Stimulated activated CD4-positive, alpha-beta T cell treated with anti-CD3 and anti-CD28 coated beads, TNF-alpha, amount 100 ng/mL, for 48 hours (primary cell): ENCODE measurements at places on chromosomes 16 and 17.
A peak's percentile ranks its signal among the peaks of the same experiment; 100 is the strongest.

DNA sequence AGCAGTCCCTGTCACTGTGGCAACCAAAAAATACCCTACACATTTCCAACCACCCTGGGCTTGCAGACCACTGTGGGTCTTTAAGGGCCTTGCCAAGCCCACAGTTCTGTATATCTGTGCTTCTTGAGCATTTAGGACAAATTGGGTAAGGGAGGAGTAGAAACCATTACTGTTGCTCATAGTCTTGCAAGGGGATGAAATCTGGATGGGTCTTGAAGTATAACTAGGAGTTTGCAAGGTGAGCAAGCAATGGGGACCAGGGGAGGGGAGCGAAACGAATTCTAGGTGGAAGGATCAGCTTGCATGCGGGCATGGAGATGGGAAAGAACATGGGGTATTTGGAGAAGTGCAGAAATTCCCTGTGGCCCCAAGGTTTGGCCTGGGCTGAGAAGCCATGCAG is 202.9 kb downstream of the RAB11FIP4 start:
- DNase-seq: no peak

DNA sequence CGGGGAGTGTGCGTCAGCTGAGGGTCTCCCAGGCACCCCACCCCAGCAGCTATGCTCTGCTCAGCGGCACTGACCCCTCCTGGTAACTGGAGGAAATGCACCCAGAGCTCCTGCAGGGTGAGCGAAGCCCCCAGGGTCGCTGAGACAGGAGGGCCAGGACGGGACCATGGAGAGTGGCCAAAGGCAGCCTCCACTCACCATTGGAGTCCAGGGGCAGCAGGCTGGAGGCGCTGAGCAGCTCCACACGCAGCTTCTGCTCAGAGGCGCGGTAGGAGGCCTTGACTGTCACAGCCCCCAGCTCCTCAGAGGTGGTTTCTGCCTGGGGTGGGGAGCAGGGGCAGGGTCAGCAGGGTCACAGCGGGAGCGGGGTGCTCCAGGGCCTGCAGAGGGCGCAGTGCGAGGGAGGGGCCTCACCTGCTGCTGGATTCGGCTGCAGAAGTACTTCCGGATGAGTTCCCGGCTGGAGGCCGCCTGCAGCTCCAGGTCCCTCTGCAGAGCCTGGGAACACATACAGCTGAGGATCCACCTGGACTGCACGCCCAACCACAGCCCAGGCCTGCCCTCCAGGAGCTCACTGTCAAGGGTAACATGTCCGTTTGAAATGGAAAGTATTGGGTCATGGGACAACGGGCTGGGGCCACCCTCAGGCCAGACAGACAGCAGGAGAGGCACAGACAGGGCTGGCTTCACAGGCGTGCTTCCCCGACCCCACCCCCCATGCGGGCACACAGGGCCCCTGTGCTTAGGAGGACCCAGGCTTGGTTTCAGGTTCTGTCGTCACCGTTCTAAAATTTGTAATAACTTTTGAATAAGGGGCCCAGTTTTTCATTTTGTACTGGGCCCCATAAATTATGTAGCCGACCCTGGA is 13.8 kb downstream of the UNC13D start:
- DNase-seq: no peak

DNA sequence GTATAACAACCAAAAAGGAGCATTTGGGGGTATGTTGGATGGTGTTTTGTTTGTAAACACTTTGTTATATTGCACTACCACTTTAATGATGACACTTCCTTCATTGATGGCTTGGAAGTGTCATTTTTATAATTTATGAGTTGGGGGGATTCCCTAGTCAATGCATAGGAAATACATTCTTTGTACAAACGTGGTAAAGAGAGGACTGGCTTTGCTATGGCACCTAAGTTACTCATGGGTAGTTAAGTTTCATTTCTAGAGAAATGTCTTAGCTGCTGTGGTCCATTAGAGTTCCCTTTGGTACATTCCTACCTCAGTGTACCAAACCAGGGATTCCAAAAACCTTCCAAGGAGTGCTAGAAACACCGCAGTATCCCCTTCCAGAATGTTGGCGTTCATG is 63.7 kb upstream of the CMIP start:
- no peak for DNase-seq

- DNase-seq: peak; percentile 56
Measured at GRCh38 chr17:79393358-79394052, 217.3 kb downstream of the RBFOX3 start.

DNA sequence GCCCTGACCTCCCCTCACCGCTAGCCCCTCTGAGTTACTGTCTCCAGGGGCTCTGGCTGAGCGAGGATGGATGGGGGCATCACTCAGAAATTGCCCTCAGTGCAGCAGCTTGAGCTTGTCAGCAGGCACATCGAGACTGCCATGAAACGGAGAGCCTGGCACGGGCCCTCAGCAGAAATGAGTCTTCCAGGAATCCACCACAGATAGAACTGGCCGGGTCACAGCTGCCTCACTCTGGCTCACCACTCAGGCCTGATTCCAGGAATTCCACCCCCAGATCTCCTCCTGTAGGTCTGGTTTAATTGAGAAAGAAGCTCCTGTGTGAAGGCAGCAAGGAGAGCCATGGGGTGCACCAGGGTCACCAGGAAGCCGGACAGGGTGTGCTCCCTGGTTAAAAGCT is 85.5 kb downstream of the GSG1L start:
- no peak for DNase-seq

- DNase-seq: no peak
Measured at GRCh38 chr16:314795-315299, 31.9 kb downstream of the PDIA2 start.

DNA sequence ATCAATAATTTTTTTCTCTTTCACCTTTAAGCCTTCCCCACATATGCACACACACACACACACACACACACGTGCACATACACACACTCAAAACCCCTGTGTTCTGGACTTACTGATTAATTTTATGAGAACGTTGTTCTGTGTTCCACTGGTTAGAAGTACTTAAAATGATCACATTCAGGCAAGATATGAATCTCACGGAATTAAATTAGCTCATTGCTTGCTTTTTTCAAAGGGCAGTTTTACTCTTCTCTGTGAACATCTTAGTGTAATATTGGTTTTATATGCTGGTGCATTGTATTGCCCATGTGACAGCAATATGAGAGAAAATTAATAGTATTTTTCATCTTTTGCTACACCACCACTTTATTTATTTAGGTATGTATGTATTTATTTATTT is 377.3 kb upstream of the RBFOX1 start:
- no peak for DNase-seq

- DNase-seq: no peak
Measured at GRCh38 chr17:35081638-35082037, 18.1 kb upstream of the RFFL start.

GRCh38 chr17:66625311-66625767 is 209.6 kb upstream of the CACNG5 start:
- no peak for DNase-seq

DNA sequence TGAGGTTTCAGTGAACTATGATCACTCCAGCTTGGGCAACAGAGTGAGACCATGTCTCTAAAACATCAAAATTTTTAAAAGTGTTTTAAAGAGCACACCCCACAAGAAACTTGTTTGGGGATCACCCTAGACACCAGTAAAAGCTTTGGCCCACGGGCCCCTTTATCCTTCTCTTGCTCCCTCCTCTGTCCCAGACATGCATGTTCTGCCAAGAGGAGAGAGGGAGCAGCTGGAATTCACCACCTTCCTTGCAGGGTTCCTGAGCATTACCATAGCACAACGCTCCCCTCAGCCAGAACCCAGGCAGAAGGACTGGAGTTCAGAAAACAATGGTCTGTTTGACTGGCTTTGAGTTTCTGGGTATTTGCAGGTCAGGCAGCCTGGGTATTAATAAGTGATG is 214.3 kb upstream of the CDH5 start:
- no peak for DNase-seq

DNA sequence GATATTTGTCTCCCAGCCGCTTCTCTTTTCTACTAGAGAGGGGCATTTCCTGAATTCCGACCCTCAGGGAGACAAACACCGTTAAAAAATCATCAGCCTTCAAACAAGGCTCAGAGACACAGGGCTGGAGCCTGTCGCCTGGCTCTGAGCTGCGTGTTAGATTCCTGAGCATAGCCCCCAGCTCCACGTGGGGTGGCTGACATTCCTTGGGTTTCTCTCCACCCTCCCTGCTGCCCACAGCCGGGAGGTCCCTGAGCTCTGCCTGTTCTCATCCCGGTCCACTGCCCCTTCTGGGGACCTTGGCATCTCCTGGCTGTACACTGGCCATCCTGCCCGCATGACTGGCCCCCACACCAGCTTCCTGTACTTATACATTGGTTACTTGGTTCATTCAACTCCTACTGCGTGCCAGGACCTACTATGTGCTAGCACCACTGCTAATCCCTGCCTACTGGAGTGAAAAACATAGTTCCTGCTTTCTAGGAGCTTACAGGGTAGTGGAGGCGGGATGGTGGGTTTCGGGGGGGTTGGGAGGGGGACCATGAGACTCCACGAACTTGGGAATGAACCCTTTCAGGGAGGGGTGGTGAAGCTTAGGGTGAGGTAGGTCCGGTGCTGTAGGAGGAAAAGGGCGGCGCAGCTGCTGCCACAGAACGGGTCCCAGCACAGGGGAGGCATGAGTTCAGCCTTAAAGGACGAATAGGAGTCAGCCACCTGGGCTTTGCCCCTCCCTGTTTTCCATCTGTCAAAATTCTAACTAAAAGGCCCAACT is 52.1 kb upstream of the TMEM132E start:
- DNase-seq: no peak

GRCh38 chr17:20925091-20925490 is 117.7 kb downstream of the USP22 start:
- no peak for DNase-seq

GRCh38 chr16:76818606-76819181 is 372.3 kb upstream of the MON1B start:
- DNase-seq: no peak

DNA sequence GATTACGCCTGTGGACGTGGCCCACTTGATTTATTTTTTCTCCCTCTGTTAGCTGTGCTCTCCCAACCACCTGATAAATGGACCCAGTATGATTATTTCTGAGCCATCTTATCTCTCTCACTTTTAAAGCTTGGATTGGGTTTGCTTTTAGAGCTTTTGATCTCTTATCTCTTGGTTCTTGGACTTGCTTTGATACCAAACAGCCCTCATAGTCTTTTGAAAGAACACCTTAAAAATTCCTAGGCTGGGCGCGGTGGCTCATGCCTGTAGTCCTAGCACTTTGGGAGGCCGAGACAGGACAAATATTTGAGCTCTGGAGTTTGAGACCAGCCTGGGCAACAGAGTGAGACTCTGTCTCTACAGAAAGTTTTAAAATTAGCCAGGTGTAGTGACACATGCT is 25.8 kb downstream of the SMTNL2 start:
- DNase-seq: no peak

GRCh38 chr16:8374586-8375231 is 215.6 kb downstream of the TMEM114 start:
- no peak for DNase-seq

GRCh38 chr16:1831186-1832075 is 4.4 kb downstream of the FAHD1 start:
- DNase-seq: no peak

DNA sequence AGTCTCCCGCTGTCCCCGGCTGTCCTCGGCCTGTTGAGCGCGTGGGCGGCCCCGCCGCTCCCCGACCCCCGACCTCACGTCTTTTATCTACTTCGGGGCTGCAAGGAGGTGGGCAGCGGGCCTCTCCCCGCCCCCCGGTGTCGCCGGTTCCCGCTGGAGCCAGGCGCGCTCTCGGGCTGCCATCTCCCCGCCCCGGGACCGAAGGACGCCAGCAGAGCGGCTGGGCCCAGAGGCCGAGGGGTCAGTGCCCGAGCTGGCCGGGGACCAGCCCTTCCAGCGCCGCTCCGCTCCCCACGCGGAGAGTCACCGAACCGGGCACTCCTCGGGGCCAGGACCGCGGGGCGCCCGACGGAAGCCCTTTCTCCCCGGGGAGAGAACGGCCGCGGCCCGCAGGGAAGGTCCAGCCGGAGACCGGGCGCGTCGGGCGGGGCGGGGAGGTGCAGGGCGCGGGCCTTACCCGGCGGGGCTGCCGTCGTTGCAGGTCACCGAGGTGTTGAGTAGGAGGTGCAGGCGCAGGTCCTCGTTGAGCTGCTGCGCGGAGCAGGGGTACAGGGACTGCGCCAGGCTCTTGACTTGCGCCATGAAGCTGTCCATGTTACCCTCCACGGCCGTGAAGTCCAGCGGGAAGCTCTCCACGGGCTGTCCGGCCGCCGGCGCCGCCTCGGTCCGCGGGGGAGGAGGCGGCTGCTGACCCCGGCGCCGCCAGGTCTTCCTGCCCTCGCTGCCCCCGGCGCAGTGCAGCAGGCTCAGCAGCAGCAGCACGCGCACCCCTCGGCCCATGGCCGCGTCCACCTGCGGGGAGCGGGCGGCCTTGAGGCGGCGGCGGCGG is 643 bp downstream of the NOTUM start:
- DNase-seq: no peak

GRCh38 chr16:4011940-4012629 is 104.2 kb downstream of the ADCY9 start:
- DNase-seq: no peak

GRCh38 chr17:80294210-80294609 is 33.6 kb downstream of the RNF213 start:
- no peak for DNase-seq

DNA sequence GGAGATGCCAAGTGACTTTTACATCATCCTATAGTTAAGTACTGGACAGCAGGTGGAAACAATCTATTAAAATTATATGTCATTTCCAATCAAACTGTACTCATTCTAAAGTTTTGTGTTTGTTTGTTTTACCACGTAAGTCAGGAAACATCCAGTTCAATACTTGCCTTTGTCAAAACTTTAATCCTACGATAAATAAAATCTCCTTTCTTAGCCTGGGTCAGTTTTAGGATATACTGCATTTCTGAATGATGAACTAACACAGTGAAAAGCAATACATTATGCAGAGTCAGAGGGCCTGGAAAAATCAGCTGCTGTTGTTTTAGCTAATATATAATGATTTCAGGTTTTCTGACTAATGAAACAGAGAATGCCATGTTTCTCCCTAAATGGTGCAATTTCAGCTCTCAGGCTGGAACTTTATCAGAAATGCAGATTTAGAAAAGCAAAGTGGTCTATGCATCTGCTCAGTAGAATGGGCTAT is 756.4 kb downstream of the CDH11 start:
- DNase-seq: no peak

GRCh38 chr16:57387598-57388354 is 15.5 kb downstream of the CX3CL1 start:
- no peak for DNase-seq
